ENCODE measurements at places on chromosomes 5 and 9.
A peak's percentile ranks its signal among the peaks of the same experiment; 100 is the strongest.

DNA sequence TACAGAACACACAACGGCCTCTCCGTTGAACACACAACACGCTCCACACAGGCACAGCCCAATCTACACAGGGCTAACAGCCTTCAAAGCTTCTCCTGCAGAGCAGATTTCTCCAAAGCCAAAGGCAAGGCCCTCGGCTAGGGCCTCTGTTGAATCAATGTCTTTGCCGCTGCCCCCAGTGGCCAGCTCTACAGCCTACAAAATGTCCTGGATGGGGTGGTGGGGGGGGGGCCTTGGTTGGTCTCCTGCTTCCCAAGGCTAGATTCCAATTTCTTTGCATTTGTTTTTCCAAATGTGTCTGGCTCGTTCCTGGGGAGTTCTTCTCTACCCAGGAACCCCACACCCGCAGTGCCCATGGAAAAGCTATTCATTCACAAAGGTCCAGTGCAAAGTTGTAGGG is 167.2 kb downstream of the PAX5 start:
- DNase-seq: peak; percentile 37

DNA sequence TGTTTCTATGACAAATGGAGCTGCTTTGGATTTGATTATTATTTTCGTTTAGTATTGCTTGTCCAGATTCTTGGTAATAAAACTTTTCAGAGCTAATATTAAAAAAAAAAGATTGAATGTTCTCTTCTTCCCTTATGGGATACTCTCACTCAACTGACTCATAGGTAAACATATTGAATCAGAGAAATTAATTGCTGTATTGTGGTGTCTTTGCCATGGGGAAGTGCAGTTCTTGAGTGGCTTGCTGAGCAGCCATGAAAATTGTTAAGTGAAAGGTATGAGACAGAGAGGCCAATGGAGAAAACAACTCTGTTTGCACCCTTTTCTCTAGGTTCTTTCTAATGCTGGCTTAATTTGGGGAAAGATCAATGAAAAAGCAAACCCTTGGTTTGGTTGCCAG is 149.9 kb upstream of the HMHB1 start:
- DNase-seq: no peak

GRCh38 chr5:83973925-83974815 is 253.5 kb upstream of the HAPLN1 start:
- no peak for DNase-seq

DNA sequence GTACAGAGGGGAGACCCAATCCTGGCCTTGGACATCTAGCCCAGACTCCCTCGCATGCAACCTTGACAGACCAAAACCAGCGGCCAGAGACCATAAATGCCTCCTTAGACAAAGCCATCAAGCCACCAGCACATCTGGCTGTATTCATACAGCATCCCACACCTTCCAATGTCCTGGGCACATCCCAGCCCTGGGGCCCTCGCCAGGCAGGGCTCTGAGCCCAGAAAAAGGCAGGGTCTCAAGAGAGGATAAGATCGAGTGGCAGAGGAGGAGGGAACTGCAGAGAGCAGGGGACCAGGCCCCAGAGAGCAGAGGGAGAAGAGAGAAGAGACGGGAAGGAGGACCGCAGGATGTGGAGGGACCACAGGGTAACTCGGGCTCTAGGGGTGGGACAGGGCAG is 45.4 kb downstream of the CAMK2A start:
- DNase-seq: no peak
